Activated naive CD8-positive, alpha-beta T cell treated with anti-CD3 and anti-CD28 coated beads for 36 hours (primary cell): ENCODE measurements at places on chromosomes 7 and 10. TPM values are rescaled to one million over a fixed set of nuclear protein-coding genes. Genes with fewer than 3 reads are reported as not detected.

GRCh38 chr10:21991785-21992184, 11.7 kb downstream of the DNAJC1 start:
- H3K4me3 ChIP-seq: no peak overlapping the region
- H3K27ac ChIP-seq: no peak overlapping the region
- H3K27me3 ChIP-seq: no peaks in the 10 kb centered on the region

GRCh38 chr7:158753900-158754299, 49.3 kb upstream of the NCAPG2 start:
- peaks cover 16% of the 10 kb centered on the region for H3K36me3 ChIP-seq
- H3K27ac ChIP-seq: no peak overlapping the region

DNA sequence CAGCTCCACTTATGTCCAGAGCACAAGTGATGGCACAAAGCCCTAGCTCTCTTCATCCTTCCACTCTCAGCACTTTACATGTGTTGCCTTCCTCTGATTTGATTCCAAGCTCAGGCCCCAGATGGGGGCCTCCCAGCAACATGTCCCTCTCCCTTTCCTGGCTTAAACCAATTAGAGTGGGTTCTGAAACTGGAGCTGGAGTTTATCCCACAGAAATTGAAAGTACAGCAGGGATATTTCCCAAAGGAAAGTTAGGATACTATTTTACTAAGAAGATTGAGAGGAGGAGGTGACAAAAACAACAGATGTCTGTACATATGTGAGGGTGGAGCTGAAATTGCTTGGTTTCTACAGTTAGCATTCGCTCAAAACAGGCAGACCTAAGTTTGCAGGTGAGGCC, 724.6 kb downstream of the AUTS2 start:
- H3K27me3 ChIP-seq: peaks cover 3% of the 10 kb centered on the region
- peaks cover 10% of the 10 kb centered on the region for H3K4me1 ChIP-seq
- no peak overlapping the region for H3K27ac ChIP-seq

DNA sequence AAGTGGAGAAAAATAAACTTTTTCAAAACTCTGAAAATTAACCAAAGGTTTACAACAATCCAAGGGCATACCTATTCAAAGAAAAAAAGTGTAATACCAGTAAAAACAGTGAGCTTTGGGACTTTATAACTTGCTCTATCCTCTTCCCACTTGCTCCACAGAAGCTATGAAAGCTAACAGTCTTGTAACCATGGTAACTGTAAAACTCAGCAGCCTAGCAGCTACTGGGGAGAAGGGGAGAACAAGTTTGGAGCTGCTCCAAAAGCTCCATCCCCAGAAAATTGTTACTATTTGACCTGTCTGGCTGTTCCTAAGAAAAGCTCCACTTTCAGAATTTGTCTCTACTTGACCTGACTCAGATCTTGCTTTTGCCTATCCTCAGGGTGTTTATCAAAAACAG, 191.5 kb downstream of the OTUD1 start:
- H3K4me3 ChIP-seq: no peak overlapping the region
- no peak overlapping the region for H3K27ac ChIP-seq
- H3K36me3 ChIP-seq: peaks cover 4% of the 10 kb centered on the region
- DNase-seq: no peak
- no peaks in the 10 kb centered on the region for H3K4me1 ChIP-seq
- no peaks in the 10 kb centered on the region for H3K27me3 ChIP-seq

DNA sequence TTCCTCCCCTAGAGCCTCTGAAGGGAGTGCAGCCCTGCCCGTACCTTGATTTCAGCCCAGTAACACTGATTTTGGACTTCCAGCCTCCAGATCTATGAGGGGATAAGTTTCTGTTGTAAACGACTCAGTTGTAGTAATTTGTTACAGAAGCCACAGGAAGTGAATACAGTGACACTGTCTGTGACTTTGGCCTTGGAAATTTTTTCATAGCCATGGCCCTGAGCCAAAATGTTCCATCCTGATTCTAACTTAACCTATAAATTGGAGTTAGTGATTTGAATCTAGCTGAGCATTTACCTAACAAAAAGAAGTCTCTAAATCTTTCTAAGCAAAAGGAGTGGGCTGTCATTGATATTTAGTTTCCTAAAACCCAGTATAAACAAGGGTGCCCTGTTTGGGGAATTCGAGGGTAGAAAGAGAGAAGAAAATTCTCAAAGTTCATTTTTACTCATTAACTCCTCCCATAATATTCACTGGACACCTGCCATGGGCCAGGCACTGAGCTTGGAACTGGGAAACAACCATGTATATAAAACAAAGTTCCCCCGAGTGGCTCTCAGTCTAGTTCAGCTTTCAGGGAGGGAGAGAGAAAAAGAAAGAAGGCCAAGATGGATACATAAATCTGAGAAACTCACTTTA, 162.3 kb downstream of the SKIDA1 start:
- H3K36me3 ChIP-seq: no peaks in the 10 kb centered on the region
- DNase-seq: no peak
- H3K4me3 ChIP-seq: no peak overlapping the region

DNA sequence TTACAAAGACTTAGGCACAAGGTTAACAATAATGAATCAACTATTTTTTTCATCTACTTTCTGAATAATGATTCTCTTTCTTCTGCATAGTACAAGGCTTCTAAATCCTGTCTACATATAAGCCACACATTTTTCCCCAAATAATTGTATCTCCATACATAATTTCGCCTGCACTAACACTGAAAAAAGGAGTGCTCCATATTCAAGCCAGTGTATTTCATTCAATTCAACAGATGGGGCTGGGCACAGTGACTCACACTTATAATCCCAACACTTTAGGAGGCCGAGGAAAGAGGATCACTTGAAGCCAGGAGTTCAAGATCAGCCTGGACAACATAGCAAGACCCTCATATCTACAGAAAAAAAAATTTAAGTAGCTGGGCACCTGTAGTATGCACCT, 86.0 kb upstream of the ZNF800 start:
- H3K27ac ChIP-seq: no peak overlapping the region
- no peaks in the 10 kb centered on the region for H3K27me3 ChIP-seq
- no peak for DNase-seq
- H3K36me3 ChIP-seq: no peaks in the 10 kb centered on the region

- peaks cover 68% of the 10 kb centered on the region for H3K4me1 ChIP-seq
- no peaks in the 10 kb centered on the region for H3K27me3 ChIP-seq
- no peak overlapping the region for H3K27ac ChIP-seq
- no peak overlapping the region for H3K4me3 ChIP-seq
- H3K36me3 ChIP-seq: peaks cover 3% of the 10 kb centered on the region
Measured at GRCh38 chr7:141696348-141696747, 5.6 kb downstream of the DENND11 start.

DNA sequence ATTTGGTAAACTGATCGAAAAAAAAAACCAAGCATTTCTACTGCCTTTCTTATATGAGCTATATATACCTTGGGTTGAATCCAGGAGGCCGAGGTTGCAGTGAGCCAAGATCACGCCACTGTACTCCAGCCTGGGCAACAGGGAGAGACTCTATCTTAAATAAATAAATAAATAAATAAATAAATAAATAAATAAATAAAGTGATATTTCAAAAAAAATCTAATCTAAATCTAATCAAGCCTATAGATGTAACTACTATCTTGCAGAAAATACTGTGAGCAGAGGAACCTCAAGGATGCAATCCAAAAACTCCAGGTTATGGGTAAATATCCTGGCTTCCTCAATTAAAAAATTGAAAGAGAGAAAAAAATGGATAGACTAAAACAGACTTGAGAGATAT, 71.2 kb upstream of the SLF2 start:
- no peak overlapping the region for H3K4me3 ChIP-seq
- no peaks in the 10 kb centered on the region for H3K36me3 ChIP-seq
- no peak overlapping the region for H3K27ac ChIP-seq
- H3K27me3 ChIP-seq: peaks cover 20% of the 10 kb centered on the region
- H3K4me1 ChIP-seq: no peaks in the 10 kb centered on the region

The CCT6A gene
- total RNA-seq: 340 TPM
